M059J (cell line): ENCODE measurements at places on chromosomes 12 and 14.
A peak's percentile ranks its signal among the peaks of the same experiment; 100 is the strongest.

DNA sequence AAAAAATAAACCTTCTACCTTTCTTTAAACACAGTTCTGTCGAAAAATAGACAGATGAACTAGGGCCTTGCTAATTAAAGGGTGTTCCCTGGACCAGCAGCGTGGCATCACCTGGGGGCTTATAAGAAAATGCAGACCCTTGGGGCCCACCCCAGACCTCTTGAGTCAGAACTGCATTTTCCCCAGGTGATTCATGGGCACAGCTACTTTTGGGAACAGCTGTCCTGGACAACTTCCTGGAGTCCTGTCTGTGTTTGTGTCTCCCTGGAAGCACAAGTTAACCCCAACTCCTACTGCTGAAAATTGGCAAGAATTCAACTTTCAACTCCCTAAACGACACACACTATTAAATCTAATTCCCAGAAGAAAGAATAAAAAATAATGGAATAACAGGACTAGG is 17.8 kb downstream of the FBLN5 start:
- peak; percentile 8 for DNase-seq

DNA sequence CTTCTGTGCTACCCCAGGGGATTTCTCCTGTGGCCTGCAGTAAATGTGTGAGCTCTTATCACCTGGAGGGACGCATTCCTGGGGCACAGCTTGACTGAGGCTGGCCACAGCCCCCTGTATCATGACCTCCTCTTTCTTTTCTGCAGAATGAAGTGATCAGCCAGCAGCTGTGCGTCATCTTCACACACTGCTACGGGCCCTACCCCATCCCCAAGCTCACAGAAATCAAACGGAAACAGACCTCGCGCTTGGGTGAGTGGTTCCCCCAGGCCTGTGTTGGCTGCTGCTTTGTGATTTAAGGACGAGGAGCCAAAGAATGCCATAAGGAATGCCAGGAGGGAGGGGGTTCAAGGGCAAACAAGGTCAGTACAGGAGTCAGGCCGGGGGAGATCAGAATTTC is 50.5 kb upstream of the PWP1 start:
- DNase-seq: peak; percentile 34

- no peak for DNase-seq
Observed at GRCh38 chr12:108530161-108530560, 15.1 kb downstream of the FICD start.

DNA sequence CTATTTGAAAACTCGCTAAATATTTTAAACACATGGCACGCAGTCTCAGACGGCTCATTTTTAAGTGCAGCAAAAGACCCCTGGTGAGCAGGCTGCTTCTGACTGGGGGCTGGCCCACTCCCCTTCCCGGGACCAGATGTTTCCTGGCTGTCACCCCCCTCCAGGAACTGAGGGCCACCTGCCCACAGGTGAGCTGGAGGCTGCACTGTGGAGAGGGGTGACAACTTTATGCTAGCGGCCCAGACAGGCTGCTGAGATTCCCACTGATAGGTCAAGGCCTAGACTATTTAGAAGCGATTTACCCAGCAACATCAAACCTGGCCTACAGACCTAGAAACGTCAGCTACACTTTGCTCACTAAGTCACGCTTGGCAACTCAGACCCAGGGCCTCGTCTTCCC is 92.1 kb downstream of the BCL11B start:
- DNase-seq: no peak

DNA sequence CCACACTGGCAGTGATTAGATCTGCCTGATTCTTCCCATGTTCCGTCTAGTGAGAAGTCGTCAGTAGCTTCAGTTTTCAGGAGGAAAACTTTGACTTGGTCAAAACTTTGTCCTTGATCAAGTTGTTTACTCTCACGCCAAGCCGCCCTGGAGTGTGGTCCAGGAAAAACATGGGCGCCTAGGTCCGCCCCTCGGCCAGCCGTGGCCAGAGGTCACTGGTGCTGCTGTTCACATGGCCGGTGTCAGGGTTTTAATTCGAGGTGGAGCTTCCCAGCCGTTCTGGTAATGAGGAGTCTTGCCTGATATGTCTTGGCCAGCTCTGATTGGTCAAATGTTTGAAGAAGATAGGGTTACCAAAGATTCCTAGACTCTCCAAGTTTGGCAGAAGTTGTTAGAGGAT is 71.5 kb downstream of the PPP2R5C start:
- DNase-seq: no peak

GRCh38 chr12:84730561-84731162 is 181.9 kb downstream of the SLC6A15 start:
- DNase-seq: no peak

GRCh38 chr12:20601668-20602280 is 93.4 kb upstream of the SLCO1C1 start:
- DNase-seq: peak; percentile 51

DNA sequence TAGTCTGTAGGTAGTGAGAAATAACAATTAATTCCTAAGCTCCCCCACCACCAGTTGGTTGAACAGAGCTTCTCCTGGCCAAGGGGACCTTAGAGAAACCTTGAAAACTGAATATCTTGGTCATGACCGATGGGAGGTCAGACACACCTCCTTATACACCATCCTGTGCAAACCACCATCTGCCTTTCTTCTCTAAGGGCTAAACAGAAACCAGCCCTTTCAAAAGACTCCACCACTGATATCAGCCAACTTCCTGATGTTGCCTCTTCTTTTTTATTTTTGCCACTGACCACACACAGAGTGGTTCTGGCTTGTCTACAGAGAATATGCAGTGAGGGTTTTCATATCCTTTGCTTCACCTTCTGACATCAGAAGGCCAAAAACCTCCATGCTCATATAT is 977.7 kb upstream of the SEL1L start:
- no peak for DNase-seq
